ENCODE measurements at places on chromosomes 5 and 9.

GRCh38 chr5:85458319-85458718 lies 1073.6 kb upstream of the EDIL3 start:
- no peak for DNase-seq

DNA sequence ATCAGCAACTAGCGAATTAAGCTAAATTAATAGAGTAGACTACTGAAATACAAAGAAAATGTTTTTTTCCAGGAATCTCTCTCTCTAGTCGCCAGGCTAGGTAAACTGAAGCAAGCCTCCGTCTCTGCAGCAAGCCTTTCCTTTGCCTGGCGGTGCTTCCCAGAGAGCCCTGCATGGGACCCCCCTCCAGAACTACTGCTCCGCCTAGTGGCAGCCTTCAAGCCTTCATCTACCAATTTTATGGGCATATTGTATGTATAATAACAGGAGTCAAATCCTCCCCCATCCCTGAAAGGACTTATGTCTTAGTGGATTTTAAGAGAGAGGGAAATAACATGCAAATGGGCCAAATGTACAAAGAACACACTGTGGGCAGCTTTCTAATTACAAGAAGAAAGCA lies 241.9 kb downstream of the SAXO1 start:
- no peak for DNase-seq

GRCh38 chr9:102054811-102055210 lies 316.4 kb upstream of the GRIN3A start:
- no peak for DNase-seq

DNA sequence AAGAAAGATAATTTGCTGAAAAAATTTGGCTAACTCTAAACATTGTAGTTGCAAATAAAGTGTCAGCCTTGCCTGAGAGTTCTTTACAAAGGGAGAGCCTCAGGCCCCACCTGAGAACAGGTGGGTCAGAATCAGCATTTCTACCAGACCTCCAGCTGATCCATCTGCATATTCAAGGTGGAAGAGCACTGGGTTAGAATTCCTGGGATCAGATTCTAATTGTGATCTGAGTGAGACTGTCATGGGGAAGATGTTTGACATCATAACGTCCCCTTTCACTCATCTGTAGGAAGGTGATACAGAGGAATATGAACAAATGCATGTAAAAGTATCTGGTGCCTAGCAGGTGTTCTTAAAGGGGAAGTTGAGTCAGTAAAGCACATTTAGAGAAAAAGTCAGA lies 54.6 kb downstream of the FBXL7 start:
- DNase-seq: no peak

- no peak for DNase-seq
These were observed 1.6 kb downstream of the SLC22A4 start for GRCh38 chr5:132295505-132296411.

GRCh38 chr5:142182840-142183239 lies 74.3 kb downstream of the NDFIP1 start:
- DNase-seq: no peak

- DNase-seq: no peak
These were observed 5.5 kb upstream of the SET start for GRCh38 chr9:128683340-128684064.

DNA sequence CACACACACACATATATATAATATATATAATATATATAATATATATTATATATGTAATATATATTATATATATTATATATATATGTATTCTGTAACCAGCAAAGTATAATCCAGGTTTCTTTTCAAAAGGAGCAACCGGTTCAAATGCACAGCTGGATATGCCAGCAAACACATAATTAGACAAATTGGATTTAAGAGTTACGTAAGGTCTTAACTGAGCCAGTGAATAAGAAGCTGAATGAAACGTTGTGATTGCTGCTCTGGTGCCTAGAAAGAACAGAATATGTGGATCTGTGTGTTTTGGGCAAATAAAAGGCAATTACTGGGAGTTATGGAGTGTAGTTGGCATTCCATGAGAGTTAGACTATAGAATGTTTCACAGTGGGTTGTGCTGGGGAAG lies 178.1 kb downstream of the SLF1 start:
- DNase-seq: no peak

DNA sequence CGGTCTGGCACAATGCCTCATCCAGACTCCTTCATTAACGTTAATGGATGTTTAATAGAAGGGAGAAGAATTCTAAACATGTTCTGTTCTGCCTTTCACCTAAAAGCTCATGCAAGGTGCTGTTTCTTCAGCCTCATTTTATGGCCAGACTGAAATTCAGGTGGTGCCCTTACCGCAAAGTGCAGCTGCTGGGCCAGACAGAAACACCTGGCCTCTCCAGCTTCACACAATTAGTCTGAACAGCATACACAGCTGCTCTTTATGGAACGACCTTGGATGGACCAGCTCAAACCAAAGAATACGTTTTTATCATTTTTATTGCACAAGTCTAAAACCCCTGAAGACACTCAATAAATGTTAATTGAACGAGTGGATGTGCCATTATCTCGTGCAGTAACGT lies 4.6 kb downstream of the SNCAIP start:
- DNase-seq: no peak

GRCh38 chr5:82635561-82636288 lies 357.6 kb upstream of the RPS23 start:
- DNase-seq: no peak

DNA sequence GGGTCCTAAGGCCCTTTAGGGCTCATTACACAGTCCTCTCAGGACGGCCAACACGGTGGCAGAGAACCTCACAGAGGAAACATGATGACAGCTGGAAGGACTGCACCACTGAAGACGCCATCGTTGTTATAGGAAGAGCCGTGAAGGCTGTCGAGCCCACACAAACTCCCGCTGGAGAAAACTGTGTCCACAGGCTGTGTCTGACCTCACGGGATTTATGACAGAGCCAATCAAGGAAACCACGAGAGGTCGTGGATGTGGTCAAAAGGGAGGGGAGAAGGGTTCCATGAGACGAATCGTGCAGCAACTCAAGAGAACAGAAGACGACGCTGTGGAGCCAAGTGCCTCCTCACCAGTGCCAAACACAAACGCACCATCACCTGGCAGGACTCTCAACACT lies 12.2 kb downstream of the QSOX2 start:
- DNase-seq: no peak
